ENCODE measurements at places on chromosomes 7 and 10.

GRCh38 chr7:4711634-4712033 lies 29.5 kb downstream of the FOXK1 start:
- no peak for DNase-seq

DNA sequence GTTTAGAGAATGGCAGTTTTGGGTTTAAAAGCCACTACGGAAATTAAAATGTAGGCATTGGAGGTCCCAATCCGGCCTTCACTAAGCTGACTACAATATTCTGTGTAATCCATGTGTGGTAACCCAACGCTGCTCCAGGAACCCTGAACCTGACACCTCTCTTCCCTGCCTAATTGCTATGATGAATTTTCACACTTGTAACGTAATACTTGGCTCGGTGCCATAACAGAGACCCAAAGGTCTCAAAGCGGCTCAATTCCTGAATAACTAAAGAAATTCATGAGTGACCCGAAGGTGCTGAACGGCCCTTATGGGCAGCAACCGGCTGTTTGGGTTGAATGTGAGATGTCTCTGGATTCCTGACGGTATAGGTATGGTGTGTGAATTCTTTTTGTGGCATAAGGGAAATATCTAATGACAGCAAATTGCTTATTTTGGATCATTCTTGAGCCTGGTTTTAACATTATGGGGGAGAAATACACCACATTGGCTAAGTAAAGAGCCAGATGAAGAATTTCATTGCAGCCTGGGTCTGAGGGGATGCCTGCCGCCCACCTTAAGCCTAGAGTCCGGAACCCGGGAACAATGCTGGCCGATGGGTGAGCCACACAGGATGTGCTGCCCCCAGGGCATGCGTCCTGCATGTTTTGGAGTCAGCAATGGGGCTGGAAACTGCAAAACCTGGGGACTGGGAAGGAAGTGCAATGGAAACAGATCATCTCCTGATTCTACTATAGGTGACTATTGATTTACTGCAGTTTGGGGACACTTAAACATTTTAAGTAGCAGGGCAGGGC lies 69.7 kb upstream of the FZD8 start:
- no peak for DNase-seq

- DNase-seq = no peak
Observed at GRCh38 chr7:130270947-130271800, 4.5 kb downstream of the CPA2 start.

DNA sequence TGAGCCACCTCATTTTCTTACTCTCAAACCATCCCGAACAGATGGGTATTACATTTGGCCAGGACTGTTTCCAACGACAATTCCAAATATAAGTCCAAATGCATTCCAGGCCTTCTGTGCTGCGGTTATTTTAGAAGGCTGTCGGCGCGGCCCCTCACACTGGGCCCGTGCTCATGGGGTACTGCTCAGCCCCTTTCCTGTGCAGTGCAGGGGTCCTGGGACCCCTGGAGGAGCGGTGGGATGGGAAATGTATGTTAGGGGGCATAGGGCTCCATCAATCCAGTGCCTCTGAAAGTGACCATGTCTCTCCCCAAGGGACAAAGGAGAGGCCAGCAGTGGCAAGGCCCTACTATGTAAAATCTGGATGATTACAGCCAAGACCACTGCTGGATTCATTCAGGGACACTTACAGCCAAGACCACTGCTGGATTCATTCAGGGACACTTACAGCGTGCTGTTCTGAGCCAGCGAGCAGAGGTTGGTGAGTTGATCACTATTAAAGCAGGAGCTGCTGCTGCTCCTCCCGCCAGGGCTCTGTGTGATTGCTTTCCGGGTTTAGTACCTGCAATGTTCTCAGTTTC lies 66.3 kb downstream of the CHST15 start:
- no peak for DNase-seq

GRCh38 chr10:9035355-9035754 lies 980.9 kb downstream of the GATA3 start:
- no peak for DNase-seq

DNA sequence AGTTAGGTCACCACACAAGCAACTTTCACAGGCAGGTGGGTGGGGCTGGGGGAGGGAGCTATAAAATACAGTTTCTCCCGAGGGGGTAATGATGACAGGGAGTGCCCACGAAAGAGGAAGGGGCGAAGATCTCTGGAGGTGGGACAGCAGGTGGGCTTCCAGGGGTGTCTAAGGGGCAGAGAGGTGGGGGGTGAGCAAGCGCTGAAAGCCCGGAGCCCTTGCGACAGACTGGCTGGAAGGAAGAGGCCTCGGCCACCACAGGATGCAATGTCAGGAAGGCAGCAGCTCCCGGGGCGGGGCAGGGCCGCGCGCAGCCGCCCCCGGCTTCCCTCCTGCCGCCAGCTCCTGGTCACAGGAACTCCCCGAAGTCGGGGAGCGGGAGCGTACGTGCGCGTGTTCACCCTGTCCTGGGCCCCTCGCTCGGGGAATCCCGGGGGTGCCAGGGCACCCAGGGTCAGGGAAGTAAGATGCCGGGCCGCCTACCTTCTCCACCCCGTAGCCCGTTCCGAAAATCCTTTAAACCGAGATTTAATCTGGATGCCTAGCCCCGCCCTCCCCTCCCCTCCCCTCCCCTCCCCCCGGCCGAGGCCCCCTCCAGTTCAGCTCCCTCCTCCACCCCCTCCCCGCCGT lies 105.2 kb upstream of the PPIF start:
- no peak for DNase-seq

DNA sequence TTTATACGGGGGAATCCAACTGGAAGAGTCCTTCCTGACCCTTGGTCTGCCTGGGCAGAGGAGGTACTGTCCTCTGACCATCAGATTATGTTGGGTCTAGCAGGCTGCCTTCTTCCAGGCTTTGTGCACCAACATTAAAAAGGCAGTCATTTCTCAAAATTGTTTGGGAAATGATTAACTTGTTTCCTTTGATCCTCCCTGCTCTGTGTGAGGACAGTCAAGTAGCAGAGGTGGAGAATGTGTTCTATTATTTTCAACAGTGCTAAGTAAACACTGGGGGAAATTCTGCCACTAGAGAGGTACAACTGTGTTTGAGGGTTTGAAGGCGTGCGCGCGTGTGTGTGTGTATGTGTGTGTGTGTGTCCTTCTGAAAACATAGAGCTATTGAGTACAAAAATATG lies 20.6 kb downstream of the ACSL5 start:
- no peak for DNase-seq

DNA sequence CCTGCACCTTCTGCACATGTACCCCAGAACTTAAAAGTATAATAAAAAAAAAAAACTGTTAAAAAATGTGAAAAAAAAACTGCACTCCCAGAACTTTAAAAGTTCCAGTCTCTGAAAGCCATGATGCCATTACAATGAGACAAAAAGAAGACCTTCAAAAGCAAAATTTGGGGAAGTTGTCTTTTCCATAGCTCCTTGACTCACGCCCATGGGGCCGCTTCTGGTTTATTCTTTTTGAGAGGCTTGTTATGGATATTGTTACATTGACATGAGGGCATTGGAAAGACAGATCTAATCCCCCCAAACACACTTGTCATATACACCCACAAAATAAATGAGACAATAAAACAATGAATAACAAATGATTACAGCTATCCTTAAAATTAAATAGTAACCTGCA lies 798 bp downstream of the BLNK start:
- no peak for DNase-seq

GRCh38 chr7:158408318-158408920 lies 179.2 kb downstream of the PTPRN2 start:
- no peak for DNase-seq

DNA sequence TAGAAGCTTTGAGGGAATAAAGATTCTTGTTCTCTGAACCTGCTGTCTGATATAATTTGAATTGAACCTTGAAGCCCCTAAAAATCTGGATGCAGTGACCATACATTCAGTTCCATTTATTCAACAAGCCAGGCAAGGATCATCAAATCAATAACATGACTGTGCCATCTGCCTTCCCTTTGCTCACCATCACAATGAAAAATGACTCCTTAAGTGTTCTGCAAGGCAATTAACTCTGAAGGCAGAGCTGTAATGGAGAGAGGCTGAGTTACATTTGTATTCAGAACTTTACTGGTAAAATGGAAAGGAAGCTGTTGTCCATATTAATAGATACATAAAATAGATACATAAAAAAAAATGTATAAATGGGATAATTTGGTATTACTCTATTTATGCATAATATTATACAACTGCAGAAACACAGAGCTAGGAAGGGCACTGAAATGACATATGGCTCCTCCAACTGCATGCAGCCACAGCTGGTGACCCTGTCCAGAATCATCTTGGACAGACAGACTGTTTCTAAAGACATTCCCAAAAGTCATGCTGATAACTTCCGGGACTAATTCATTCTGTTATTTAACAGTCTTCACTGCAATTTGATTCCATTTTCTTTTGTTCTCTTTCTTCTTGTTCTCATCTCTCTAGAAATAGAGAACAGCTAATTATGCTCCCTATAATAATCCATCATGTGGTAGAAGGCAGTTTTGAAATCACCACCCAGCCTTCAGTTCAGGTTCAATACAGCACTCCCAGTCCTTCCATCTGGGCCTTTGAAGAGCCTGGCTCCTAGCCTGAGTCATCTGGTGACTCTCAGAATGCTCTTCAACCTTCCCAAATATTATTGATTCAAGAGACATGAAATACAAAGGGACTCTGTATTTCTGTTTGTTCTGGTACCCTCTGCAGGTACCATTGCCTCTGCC lies 412.6 kb downstream of the GFRA1 start:
- no peak for DNase-seq

DNA sequence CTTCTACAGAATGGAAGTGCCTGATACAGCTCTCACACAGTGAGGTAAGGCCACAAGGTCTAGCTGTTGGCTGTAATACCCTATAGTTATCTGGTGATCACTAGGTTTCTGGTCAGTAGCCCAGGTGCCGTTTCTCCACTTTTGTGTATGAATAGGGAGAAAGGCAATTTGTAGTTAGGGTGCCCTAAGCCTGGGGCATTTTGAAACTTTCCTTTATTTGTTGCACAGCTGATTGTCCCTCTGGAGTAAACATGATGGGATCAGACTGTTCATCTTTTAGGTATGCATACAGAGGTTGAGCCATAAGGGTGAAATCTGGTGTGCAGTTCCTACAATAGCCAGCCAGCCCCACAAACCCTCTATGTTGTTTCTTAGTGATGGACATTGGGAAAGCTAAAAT lies 112.4 kb downstream of the ANKRD26 start:
- no peak for DNase-seq

DNA sequence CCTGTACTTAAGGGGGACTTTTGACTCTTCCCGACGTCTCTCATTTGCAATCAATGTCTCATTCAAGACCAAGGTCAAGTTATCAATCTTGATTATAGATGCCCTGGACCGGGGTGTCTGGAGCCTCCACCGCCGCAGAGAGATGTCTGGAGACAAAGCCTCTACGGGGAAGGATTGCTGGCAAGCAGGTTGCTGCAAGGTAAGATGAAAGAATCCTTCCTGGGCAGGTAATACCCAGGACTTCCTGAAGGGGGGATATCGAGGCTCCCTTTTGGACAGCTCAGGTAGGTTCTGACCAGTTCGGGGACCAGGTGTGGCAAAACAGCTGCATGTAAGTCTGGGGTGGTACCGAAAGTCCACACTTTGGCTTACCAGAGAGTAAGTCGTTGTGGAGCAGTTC lies 12.5 kb upstream of the CUX1 start:
- DNase-seq = no peak

DNA sequence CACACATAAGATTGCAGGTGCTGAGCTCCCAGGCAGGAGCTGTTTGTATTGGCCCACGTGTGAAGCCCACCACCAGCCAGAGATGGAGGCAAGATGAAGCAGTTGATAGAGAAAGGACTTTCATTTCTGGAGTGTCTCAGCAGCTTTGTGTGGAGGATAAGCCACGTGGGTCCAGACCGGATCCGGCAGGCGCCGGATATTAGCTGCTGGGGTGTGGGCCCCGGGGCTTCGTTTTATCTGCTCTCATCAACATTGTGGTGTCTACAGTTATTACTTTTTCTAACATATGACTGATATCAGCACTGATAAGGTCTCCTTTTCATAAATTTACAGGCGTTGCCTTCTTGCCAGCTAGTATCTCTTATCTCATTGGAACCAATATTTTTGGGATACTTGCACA lies 25.5 kb downstream of the SLC18A2 start:
- DNase-seq = no peak

DNA sequence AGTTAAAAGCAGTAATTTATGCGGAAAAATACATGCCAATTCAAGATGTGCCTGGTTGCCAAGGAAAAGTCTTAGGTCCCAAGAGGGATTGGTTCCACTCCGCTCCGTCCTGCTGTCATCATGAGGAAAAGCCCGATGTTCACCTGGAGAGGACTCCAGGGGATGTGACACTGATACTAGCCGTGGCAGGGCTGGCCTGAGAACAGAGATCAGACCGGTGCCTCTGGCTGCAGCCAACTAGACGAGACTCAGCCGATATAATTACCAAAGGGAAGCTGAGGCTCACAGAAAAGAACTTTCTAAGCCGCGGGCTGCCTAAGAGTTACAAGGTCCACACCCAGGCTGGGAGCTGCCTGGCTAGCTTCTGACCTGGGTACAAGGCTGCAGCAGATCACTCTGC lies 81.3 kb upstream of the UNC5B start:
- no peak for DNase-seq

- DNase-seq = no peak
Observed at GRCh38 chr10:127918572-127918971, 11.7 kb downstream of the PTPRE start.

- DNase-seq = no peak
Observed at GRCh38 chr7:46007990-46008643, 87.0 kb upstream of the IGFBP3 start.

DNA sequence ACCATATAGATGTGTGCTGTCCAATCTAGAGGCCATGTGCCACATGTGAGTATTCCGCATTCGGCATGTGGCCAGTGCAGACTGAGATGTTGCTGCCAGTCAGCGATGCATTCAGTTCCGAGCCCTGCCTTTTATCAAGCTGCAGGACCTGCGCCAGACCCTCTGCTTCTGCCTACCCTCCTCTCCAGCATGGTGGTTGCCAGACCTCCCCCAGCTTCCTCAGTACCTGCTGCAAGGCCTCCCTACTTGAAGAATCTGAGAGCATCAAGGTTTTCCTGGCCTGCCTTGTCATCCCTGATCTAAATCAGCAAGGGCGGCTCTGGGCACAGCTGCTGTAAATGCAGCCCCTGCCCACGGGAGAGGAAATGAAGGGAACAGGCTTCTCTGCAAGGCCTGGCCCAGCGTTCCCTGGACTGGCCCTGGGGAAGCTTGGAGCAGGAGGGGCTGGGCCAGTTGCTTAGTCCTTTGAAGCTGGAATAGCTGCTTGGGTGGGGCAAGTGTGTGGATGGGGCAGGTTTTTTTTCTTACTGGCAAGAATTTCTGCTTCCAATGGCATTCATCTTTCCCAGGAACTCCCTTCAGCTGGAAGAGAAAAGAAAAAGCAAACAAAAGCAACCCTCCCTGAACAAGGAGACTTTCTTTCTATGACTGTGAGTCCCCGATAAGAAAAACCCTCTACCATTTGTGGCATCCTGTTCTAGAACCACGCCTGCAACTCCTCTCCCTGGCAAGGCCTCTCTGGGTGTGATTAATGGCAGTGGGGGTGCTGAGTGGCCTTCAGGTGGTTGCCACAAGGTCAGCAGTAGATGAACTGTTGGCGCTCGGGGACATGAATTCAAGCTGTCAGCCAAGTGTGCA lies 93.0 kb downstream of the NHLRC2 start:
- DNase-seq = no peak

All from amniotic stem cell (primary cell).